Activated naive CD4-positive, alpha-beta T cell treated with anti-CD3 and anti-CD28 coated beads, Interleukin-2, amount 50 U/mL, for 16 hours (primary cell): ENCODE measurements at places on chromosomes 7 and 10.

DNA sequence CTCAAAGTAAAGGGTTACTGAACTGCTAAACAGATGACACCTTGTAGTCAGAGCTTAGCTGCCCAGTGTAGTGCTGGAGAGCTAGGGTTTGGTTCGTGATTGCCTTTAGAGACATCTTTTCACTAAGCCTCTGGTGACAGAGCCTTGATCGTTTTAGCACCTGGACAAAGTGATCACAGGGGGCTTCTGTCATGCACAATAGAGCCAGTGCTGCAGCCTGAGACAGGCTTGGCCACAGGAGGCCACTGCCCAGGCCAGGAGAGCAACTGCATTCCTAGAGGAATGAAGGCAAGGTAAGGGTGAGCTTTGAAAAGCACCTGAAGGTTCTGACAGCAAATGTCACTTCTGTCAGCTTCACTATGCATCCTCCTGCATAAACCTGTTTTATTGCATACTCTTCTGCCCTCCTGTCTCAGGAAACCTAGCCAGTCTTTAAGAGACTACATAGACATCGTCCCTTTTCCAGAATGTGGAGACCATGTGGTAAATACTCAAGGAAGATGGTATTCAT is 122.9 kb downstream of the NPY start:
- DNase-seq, result no peak

GRCh38 chr10:92845921-92846320 is 2.4 kb upstream of the EXOC6 start:
- no peak for DNase-seq

GRCh38 chr10:71112138-71112785 is 100.1 kb upstream of the UNC5B start:
- no peak for DNase-seq

GRCh38 chr7:145152589-145152988 is 316.7 kb upstream of the TPK1 start:
- DNase-seq, result no peak

- no peak for DNase-seq
Measured at GRCh38 chr7:20235288-20235687, 18.1 kb upstream of the MACC1 start.

GRCh38 chr10:42830237-42830636 is 47.6 kb downstream of the BMS1 start:
- no peak for DNase-seq

- DNase-seq, result no peak
Measured at GRCh38 chr7:87926581-87927461, 7.2 kb upstream of the ADAM22 start.

DNA sequence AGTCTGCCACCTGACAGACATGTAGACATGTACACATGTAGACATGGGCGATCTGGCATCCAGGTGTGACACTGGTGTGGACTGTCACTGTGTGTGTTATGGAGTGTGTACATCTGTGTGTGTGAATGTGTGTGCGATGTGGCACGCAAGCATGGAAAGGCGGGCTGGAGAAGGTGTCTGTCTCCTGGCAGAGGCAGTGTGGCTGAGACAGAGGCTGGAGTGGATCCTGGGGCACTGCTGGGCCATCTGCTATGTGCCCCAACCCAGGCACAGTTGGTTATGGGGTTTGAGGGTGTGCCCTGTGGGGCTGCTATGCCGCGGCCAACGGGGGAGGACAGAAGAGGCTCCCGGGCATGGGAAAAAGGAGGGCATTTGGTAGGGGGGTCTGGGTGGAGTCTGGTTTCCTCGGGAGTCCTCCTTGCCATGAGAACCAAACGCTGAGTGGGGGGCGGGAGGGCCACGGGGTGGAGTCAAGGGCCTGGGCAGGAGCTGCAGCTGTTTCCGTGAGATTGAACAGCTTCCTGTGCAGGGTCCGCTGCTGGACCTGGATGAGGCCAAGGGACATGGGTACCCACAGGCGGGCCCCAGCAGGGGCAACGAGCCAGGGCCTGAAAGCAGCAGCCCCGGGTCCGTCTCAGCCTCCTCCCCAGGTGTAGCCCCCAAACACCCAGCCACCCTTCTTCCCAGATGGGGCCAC is 1.3 kb downstream of the ELN start:
- DNase-seq, result no peak

GRCh38 chr10:12444981-12445700 is 95.8 kb downstream of the CAMK1D start:
- DNase-seq, result no peak

DNA sequence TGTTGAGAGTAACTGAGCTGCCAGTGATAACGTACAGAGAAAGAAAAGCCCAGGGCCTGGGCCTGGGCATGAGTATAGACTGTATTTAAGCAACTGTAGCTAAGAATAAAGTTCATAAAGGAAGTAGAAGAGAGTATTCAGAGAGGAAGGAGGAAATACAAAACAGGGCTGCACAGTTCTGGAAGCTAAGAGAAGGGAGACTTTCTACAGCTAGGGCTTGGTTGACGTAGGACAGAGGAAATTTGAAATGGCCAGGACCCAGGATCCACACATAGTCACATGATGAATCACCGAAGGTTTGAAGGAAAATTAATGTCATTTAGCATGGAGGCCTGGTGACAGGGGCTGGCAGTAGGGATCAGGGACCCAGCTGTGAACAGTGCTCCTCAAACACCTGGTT is 66.7 kb downstream of the ARL4A start:
- no peak for DNase-seq

DNA sequence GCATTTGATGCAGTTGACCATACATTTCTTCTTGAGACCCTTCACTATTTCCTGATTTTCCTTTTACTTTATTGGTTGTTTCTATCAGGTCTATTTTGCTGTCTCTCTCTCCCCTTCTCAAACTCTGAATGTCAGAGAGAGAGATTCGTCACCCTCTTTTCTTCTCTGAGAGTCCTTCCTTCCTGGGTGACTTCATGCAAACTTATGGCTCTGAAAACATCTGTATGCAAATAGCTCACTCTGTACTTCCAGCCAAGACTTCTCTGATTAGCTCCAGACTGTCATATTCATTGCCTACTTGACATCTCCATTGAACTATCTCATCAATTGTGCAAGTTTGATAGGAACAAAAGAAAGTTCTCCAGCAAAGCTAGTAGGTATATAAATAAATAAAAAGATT is 191.7 kb upstream of the KLF6 start:
- DNase-seq, result no peak

- DNase-seq, result no peak
Measured at GRCh38 chr10:111289461-111289860, 212.6 kb downstream of the ADRA2A start.

GRCh38 chr10:4691301-4691700 is 134.7 kb upstream of the AKR1E2 start:
- DNase-seq, result no peak
